ENCODE measurements at places on chromosomes 5 and 9.

- DNase-seq: no peak
Measured at GRCh38 chr9:126069400-126069955, 257.2 kb upstream of the MVB12B start.

DNA sequence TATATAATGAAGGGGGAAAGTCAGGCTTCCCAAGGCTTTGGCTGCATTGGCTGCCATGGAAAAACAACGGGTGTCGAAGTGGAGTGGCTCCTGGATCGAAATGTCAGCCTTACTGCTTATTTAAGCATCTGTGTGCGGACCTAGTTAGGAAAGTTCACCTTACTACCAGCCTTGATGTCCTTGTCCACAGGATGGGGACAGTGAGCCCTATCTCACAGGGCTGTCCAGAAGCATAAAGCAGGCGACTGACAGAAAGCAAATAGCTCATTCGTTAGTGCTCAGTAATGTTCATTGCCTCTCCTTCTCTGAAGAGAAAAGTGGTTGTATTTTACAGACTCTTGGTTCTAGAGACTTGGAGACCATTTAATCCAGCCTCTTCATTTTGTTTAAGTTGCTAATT, 81.5 kb upstream of the NIPAL4 start:
- no peak for DNase-seq

DNA sequence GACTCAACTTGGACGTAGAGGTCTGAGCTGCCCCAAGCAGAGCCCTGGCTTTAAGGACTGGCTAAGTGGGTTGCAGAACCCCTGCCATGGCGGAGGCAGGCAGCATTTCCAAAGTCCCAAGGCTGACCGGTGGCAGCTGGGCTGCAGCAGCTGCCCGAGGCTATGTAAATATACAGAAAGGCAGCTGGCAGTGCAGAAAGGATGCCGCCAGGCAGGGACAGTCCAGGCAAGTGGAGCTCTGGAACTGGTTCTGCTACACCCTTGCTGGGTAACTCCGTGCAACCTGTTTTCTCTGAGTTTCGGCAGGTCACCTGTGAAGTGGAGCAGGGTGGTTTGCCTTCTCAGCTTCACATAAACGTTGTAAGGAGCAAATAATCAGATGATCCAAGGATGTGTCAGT, 46.0 kb downstream of the SHB start:
- peak; percentile 66 for DNase-seq

DNA sequence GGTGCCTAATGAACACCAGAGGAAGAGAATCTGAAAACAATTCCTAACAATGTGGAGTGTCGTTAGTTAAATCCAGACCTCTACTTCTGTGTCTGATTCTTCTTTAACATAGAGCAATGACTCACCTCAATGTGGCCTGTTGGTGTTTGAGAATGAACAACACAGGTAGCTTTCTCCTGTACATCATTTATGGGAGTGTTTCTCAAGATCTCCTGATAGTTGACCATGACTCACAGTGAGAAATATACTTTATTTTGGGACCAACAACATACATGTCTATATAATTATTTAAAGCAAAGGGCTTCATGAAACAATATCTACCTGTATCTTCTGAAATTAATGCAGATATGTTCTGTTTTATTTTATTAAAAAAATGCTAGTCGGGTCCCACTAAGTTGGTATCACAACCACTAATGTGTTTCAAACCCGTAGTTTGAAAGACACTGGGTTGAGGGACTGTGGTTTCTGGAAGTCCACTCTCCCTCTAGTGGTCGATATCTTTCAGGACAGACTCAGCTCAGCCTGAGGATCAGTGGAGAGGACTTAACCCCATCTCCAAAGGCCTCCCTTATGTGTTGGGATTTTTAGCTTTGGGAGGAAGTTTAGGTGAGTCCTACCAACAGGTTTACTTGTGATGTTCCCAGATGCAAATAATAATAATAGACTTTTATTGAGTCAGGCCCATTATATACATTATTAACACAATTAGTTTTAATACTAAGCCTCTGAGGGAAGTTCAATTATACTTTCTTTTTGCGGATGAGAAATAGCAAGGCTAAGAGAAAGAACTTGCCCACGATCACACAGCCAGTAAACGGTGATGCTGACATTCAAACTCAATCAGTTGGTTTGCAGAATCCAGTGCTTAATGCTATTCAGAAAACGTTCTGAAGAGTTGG, 70.0 kb upstream of the KLF9 start:
- DNase-seq: peak; percentile 72

GRCh38 chr9:127114606-127115005, 7.8 kb downstream of the ANGPTL2 start:
- no peak for DNase-seq

GRCh38 chr5:103360475-103360874, 101.9 kb downstream of the MACIR start:
- DNase-seq: no peak

- DNase-seq: peak; percentile 26
Measured at GRCh38 chr5:101728933-101729332, 567.2 kb downstream of the SLCO4C1 start.

DNA sequence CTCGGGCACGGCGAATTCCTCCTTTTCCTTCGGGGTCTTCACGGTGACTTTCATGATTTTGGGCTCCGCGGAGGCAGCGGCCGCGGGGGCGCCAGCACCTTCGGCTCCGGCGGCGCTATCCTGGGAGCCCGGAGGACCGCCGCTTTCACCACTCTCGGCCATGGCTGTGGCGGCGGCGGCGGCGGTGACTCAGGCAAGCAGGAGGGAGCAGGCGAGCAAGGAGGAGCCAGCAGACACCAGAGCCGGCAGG, 315 bp downstream of the UBQLN1 start:
- no peak for DNase-seq

- DNase-seq: no peak
Measured at GRCh38 chr5:33212900-33213299, 227.9 kb upstream of the TARS1 start.

GRCh38 chr9:131092548-131093440, 3.5 kb upstream of the AIF1L start:
- no peak for DNase-seq

DNA sequence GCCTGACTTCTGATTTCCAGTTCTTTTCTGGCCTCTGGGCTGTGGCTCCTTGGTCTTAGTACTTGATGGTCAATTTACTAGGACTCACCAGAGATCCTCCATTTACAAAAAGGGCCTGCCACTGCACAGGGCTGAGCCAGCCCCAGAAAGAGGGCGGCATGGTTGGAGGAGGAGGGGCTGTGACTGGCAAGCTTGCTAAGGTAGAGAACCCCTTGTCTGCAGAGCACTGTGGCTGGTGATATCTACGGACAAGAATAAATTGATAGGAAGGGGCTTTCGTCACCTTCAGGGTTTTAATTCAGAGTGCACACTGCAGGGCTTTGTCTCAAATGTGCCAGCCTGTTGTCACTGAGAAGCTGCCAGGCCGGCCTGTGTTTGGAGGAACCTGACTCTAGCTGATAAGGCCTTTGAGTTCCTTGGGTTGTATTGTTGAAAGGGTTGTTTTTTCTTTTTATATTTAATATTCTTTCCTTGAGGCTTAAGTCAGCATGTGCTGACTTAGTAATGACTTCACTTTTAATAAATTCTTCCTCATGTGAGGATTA, 15.1 kb downstream of the SLC22A5 start:
- DNase-seq: no peak

- peak; percentile 21 for DNase-seq
Measured at GRCh38 chr5:91848453-91848852, 465.3 kb upstream of the ARRDC3 start.

DNA sequence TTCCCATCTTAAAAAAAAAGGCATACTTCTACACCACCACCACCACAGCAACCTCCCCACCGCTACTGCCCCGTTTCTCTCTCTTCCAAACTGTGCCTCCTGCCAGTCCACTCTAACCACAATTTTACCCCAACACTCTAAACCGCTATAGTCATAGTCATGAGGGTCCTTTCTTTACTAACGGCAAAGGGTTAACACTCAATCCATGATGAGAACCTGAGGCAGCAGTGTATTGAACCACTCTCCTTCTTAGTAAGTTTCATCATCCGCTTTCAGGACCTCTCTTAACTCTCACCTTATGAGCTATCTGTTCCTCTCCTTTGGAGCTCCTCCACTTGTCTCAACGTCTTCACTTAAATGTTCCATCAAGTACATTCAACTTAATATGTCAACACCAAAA, 34.0 kb downstream of the IDNK start:
- DNase-seq: no peak

- no peak for DNase-seq
Measured at GRCh38 chr5:32538031-32538547, 47.3 kb upstream of the SUB1 start.

- no peak for DNase-seq
Measured at GRCh38 chr5:160629003-160629402, 207.3 kb downstream of the PTTG1 start.

DNA sequence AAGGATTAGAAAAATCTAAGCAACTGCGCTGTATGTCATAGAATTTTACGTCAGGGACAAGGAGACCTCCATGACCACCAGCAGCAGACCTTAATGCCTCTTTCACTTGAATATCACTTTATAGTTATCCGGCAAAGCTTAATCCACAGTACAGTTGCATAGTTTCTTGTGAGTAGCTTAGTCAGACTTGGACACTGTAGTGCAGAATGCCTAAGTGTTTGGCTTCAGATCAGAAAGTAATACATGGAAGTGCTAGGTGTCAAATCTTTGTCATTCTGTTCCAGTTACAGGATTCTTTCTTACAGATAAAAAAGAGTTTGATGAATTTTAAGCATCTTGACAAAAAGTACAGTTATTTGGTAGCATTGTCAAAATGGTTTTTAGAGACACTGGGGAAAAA, 239.9 kb upstream of the PAPPA start:
- no peak for DNase-seq

DNA sequence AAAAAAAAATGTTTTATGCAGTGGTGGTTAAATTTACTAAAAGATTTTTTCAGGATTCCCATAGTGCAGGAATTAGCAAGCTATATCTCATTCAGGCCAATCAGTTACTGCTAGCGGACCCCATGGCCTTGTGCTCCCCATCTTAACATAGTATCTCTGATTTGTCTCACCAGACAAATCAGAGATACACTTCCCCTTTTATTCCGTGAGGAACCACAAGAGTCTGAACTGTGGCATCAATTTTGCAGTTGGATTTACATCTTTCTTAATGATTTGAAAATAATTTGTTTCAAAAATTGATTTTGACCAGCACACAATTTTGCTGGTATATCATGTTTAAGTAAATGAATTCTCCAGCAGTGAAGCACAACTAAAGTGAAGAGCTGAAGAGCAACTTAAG, 17.9 kb downstream of the ITGA1 start:
- DNase-seq: no peak

DNA sequence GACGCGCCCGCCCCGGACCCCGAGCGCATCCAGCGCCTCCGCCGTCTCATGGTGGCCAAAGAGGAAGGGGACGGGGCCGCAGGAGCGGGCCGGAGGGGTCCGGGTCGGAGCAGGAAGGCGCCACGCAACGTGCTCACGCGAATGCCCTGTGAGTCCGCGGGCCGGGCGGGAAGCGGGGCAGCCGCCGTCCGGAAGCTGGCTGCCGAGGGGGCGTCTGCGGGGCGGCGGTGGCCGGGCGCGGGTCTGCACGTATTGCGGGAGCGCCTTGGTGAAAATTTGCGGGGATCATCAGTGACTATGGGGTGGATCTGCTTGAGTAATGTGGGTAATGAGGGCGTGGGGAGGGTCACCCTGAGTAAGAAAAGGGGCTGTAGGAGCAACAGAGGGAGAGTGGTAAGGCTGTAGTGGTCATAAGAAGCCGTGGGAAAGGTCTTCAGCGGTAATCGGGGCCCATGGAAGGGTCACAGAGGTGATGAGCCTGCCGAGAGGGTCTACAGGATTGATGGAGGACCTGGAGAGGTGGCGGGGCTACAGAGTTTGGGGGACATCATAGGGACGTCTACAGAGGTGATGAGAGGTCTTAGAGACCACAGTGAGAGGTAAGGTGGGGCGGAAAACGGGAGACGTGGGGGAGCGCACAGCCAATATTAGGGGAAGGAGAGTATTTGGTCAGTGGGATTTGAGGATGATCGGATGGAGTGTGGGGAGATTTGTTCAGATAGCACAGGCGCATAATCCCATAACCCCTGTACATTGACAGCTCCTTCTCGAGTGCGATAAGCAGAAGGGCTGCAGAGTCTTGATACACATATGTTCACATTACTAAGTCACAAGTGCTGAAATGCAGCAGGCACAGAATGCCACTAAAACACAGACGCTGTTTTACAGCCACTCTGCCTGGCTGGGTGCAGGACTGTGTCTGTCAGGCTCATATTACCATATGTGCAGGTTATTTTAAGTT, 819 bp downstream of the LSM11 start:
- peak; percentile 24 for DNase-seq

- peak; percentile 98 for DNase-seq
Measured at GRCh38 chr9:127955294-127956015, 17.8 kb upstream of the DPM2 start.

- DNase-seq: no peak
Measured at GRCh38 chr5:113493446-113493845, 5.2 kb upstream of the MCC start.

GRCh38 chr5:122816756-122817155, 28.7 kb upstream of the SNX24 start:
- DNase-seq: no peak

- no peak for DNase-seq
Measured at GRCh38 chr5:131786900-131787692, 9.7 kb downstream of the FNIP1 start.

- DNase-seq: no peak
Measured at GRCh38 chr9:111766066-111766465, 28.7 kb downstream of the SHOC1 start.

GRCh38 chr5:125575891-125576505, 829.6 kb upstream of the ZNF608 start:
- peak; percentile 16 for DNase-seq

GRCh38 chr5:87705876-87706275, 293.1 kb upstream of the CCNH start:
- DNase-seq: no peak

- DNase-seq: no peak
Measured at GRCh38 chr9:100324594-100325200, 28.0 kb downstream of the TEX10 start.

DNA sequence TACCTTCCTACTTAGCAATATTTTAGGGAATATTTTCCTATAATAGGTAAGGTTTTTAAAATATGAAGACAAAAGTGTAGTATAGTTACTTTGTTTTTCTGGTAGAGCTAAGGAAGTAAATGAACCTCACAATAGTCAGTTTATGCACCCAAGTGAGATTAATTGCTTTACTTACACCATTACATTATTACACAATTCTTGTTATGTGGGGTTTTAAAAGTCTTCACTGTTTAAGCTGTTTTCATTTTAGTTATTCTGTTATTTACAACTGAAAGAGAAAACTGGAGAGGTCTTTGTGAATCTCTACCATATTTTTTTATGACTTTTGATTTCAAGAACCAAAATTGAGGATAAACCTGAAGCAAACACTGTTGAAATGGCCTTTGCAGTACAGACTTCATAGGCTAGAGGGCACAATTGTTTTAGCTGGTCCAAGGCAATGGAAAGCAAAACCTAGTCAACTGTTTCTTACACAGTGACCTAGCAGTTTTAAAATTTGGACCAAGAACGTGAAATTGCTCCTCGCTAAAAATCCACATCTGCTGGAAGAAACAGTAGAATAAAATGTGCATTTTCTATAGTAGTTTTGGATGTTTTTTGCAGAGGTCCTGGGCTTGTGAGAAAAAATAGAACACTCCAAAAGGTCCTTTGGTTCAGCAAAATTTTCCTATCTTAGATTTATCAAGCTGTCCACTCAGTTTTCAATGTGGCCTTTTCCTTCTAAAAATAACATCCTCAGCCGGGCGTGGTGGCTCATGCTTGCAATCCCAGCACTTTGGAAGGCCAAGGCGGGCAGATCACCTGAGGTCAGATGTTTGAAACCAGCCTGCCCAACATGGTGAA, 66.4 kb upstream of the FER start:
- peak; percentile 72 for DNase-seq

GRCh38 chr9:14515571-14516198, 177.5 kb downstream of the ZDHHC21 start:
- DNase-seq: no peak

GRCh38 chr9:76630916-76631315, 133.3 kb upstream of the PCA3 start:
- no peak for DNase-seq
